ENCODE measurements at places on chromosomes 1 and 21. TPM values are rescaled to one million over a fixed set of nuclear protein-coding genes. Genes with fewer than 3 reads are reported as not detected.

Gene TMPRSS15
- total RNA-seq: not detected

Gene GCLM
- total RNA-seq: 26.0 TPM

Gene KIF26B
- total RNA-seq: 0.87 TPM

Gene KCNQ4
- under 0.01 TPM for total RNA-seq

Gene PMVK
- total RNA-seq: 6.8 TPM

Gene FNDC5
- total RNA-seq: 0.87 TPM

Gene CCDC27
- not detected for total RNA-seq

Gene C8B
- not detected for total RNA-seq

All from smooth muscle cell of trachea (primary cell).